ENCODE measurements at places on chromosomes 5 and 9. TPM values are rescaled to one million over a fixed set of nuclear protein-coding genes. Genes with fewer than 3 reads are reported as not detected.

DNA sequence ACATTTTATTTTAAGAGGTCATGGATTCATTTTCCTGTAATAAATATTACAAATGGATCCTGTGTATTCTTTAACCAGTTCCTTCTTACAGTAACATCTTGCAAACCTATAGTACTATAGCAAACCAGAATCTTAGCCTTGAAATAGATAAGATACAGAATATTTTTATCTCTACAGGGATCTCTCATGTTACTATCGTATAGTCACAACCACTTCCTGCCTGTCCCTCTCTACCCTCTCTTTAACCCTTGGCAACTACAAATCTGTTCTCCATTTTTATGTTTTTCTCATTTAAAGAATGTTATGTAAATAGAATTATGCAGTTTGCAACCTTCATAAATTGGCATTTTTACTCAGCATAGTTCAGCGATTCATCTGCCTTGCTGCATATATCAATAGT lies 454.0 kb downstream of the DIRAS2 start:
- DNase-seq = no peak

GRCh38 chr5:133497608-133498348 lies 114.6 kb downstream of the FSTL4 start:
- DNase-seq = no peak

DNA sequence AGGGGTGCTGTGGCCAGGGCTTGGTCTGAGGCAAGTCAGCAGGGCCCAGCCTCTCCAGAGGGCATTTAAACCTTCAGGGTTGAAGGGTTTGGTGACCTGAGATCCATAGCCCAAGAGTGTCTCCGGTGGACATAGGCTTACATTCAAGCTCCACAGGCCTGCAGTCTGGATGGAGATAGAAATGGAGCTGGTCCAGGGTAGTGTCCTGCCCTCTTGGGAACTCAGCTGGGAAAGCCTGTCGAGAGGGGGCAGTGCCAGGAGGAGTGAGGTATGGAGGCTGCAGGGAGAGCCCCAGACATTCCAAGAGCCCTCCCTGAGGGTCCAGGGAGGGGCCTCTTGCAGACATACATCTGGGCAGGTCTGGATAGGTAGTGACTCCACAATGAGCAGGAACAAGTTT lies 177.0 kb upstream of the MVB12B start:
- no peak for DNase-seq

GRCh38 chr5:153365547-153365946 lies 124.9 kb upstream of the GRIA1 start:
- DNase-seq = no peak

DNA sequence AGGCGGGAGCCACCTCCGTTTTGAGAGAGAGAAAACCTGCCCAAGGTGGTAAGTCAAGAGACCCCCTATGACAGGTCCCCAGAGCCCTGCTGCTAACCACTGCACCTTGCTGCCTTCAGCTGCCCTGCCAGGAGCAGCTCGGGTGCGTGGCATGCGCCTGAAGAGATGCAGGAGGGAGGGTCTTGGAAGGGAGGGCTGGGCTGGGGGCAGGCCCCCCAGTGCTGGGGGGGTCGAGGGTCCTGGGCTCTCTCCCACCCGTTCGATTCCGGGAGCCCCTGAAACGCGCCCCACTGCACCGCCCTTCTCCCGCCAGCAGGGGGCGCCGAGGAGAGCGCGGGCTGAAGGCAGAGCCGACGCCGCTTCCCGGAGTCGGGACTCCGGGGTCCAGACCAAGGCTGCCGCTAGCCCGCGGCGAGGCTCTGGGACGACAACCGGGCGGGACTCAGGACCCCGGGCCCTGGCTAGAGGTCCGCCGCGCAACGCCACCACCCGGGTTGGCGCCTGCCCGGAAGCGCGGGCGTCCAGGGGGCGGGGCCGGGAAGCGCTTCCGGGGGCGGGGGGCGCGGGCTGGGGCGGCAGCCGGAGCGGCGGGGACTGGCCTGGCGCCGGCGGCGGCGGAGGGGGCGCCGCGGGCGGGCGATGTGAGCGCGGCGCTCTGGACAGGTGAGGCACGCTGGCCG lies at the start of gene ZBTB34:
Gene ZBTB34, plus strand, starts transcription at position 563 of the 680 bp plus-strand sequence. CDS start 18,761 bp downstream, outside the sequence.
- peak; percentile 70 for DNase-seq

Gene C9orf152
- not detected for total RNA-seq

Gene ANKRD55
- total RNA-seq = not detected

DNA sequence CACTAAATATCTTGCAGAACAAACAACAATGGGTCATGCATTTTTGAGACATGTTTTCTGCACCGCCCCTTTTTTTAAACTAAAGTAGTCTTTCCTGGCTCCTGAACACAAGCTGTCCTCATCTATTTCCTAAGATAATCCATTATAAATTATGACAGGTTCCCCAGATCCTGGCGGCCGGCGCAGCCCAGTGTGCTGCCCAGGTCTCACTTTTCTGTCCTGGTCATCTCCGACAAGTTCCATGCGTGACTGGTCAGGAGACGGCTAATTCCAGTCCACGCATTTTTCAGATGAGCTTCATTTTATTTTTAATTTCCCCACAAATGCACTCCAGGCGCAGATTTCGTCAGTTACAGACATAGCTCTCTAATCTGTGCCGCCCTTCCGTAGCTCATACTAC lies 92.9 kb upstream of the EGFLAM start:
- no peak for DNase-seq

- no peak for DNase-seq
Measured at GRCh38 chr5:111628901-111629300, 116.6 kb upstream of the STARD4 start.

DNA sequence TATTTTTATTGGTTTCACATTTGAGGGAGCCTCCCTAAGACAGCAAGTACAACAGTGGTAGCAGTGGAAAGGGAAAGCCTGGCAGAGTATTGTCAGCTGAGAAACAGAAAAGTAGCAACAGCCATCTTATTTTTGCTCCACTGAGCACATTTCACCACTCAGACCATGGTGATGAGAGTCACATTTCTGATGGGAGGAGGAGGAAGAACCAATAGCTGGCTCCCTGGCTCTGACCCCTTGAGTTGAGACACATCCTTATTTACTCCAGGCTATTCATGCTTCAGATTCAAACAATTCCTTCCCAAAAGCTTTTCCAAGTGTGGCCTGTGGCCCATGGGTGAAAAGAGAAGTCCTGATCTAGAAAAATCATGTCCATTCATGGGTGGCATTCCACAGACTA lies 236.3 kb downstream of the ARHGAP26 start:
- DNase-seq = no peak

DNA sequence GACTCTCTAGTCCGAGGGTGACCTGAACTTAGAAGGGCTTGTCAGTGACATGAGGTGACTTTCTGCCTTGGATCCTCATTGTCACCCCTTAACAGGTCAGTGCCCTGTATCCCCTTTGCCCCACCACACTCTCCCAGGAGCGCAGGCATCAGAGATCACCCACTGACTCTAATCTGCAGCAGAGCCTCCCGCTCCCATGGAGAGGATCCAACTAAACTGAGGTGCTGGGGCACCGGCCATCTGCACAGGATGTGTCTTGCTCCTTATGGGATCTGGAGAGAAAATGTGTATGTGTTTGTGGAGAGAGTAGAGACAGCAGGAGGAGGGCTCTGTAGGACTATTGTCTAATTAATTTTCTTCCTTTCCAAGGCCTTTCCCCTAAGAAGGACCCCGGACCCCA lies 213.7 kb downstream of the ROR2 start:
- no peak for DNase-seq

Gene PSD2
- total RNA-seq = 0.05 TPM

DNA sequence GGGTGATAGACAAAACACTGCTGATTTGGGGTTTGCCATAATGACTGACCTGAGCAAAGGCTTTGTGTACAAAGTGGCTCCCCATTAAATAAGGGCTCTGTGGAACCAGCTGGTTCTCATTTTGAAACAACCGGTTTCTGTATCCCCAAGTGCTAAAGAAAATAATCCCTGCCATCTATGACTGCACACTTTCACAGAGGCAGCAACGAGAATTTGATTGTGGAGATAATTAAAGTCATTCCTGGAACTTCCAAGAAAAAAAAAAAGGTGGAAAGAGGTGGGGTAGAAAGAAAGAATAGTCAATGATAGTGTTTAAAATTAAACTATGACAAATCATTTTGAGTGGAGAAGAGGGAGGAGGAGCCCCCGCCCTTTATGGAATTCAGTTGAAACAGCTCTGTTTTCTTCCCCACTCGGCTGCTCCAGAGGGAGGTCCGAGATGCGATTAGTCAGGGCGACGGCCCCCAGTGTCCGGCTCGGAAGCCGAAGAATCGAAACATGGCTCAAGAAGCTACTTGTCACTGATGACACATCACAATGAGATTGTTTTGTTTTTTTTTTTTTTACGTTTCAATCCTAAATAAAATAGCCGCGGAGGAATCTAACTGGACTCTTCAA lies 38.4 kb downstream of the EBF1 start:
- DNase-seq = peak; percentile 52

GRCh38 chr5:158861366-158861765 lies 238.3 kb downstream of the EBF1 start:
- DNase-seq = no peak

DNA sequence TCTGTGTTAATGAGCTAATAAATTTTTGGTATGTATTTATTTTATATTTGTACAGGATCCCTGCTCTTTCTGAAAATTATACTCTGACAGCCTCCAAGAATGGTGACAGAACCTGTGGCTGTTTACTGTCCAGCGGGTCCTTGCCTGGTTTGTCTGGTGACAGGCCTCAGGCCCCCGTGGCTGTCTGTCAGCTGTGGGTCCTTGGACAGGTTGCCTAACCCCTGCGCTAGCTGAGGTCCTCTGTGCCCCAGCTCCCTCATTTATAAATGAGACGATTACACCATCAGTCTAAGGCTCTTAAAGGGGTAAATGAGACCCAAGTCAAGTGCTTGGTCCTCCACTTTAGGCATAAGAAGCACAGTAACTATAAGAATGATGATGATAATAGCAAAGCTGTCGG lies 125.1 kb upstream of the COL5A1 start:
- DNase-seq = no peak

- DNase-seq = no peak
Measured at GRCh38 chr5:109825450-109825849, 135.7 kb downstream of the MAN2A1 start.

DNA sequence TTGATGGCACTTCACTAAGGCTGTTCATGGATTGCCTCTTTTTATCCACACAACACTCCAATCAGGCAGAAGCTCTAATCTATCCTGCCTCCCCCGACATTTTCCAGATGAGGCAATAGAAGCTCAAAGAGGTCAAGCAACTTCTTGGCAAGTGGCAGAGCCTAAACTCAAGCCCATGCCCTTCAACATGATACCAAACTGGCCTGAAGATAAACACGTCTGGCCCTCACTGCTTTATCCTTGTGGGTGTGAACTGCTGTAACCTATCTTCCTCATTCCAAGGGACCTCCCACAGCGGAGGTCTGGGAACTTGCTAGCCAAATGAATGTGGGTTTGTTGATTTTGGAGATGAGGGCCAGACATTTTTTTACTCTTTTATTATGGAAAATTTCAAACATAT lies 9.5 kb downstream of the SLC35A4 start:
- no peak for DNase-seq

GRCh38 chr5:179311091-179311470 lies 34.2 kb downstream of the ADAMTS2 start:
- no peak for DNase-seq

GRCh38 chr5:77641963-77642737 lies 3.6 kb upstream of the OTP start:
- no peak for DNase-seq

DNA sequence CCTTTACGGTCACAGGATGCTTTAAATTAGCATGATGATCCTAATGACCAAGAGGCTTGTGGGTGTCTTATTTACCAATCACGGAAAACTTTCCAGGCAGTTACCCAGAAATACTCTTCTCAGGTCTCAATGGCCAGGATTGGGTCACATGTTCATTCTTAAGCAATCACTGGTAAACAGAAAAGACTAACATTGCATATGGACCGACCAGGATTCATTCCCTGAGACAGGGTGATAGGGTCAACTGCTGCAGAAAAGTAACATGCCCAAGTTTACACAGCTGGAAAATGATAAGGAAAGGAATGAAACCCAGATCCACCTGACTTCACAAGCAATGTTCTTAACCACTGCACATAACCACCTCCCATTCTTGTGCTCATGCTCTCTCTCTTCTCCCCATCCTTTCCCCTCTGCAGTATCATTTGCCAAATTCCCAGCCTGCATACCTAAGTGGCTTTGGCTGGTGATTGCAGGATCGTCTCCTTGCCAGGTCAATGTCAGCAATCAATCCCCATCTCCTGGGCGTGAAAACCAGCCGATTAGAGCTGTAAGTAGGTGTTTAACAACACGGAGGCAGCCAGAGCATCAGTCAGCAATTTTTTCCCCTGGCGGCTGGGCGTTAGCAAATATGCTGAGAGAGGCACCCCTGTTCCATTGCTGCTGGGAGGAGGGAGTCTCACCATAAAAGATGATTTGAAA lies 219.4 kb downstream of the NMUR2 start:
- DNase-seq = no peak

DNA sequence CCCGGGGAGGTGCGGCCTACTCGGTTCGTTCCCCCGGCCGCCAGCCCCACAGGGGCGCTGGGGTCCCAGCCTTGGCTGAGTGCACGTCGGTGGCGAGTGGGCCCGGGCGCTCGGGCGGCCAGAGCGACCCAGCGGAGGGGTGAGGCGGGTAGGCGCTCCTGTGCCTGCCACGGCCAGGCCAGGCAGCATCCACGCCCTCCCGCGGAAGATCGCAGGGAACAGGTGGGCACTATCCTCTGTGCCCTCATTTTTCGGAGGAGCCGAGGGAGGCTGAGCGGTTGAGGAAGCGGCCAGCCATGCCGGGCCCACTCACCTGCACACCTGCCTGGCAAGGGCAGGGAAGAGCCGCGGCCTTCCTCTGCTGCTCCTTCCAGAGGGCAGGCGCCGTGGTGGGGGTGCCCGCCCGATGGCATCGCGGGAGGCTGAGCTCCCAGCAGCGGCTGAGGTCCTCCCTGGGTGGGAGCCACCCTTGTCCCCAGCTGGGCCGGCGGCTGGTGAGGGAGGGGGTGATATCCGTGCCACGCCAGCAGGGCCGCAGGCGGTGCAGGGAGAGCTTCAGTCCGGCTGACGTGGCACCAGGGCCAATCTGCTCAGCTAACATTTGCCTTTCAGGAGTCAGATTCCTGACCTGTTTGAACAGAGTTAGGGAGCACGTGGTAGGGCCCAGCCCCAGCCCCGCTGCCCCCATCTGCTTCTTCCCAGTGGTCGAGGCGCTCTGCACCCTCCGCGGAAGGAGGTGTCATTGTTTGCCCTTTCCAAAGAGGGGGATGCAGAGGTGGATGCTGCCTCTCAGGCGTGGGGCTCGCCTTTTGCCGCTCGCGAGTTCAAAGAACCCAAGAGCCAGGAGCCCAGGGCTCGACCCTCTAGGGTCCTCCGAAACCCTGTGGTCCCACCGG lies 1.6 kb upstream of the SEC16A start:
- no peak for DNase-seq

Measured in ovary (tissue), 10 donors.